ENCODE measurements at places on chromosomes 12 and 14. TPM values are rescaled to one million over a fixed set of nuclear protein-coding genes. Genes with fewer than 3 reads are reported as not detected.

- DNase-seq, result no peak
Measured at GRCh38 chr12:121947981-121948380, 29.6 kb downstream of the CFAP251 start.

DNA sequence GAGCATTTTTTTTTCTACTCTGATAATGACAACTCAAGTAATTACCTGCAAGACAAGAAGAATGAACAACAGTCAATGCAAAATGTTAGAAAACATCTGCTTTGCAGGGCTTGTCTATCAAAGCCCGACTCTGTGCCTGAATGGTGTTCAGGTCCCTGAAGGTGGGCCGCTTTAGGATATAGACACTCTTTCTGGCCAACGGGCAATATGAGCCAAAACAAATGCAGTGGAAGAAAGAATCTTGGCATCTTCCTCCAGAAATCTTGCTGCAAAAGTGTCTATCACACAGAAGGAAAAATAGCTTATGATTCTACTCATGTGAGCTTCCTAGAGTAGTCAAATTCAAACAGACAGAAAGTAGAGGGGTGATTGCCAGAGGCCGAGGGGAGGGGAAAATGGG is 32.7 kb downstream of the FOS start:
- no peak for DNase-seq

CCND2 gene
- 557 TPM for total RNA-seq

- no peak for DNase-seq
Measured at GRCh38 chr12:95573951-95574576, 22.8 kb upstream of the USP44 start.

DNA sequence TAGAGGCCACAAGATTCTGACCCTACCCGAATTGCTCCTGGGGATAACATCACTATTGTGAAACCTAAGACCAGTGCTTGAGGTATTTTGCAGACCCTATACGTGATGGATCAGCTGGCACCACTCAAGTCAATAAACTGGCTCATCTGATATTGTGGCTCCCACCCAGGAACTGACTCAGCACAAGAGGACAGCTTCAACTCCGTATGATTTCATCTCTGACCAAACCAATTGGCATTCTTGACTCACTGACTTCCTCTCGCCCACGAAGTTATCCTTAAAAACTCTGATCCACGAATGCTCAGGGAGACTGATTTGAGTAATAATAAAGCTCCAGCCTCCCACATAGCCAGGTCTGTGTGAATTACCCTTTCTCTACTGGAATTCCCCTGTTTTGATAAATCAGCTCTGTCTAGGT is 1036.1 kb upstream of the TMEM132C start:
- no peak for DNase-seq

DNA sequence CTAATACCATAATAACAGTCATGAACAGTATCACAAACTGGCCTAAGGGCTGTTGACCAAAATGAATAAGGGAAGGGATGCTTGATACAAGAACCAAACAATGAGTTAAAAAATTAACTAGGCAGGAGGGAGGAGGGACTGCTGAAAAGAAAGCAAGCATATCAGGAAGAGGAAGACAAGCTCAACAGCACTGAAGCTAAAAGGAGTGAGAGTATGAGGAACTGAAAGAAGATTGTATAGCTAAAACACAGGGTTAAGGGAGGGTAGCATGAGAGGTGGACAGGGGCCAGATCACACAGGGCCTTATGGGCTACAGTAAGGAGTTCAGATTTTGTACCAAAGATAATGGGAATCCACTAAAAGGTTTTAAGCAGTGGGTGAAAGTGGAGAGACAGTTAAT is 34.1 kb downstream of the ITGA7 start:
- no peak for DNase-seq

- DNase-seq, result no peak
Measured at GRCh38 chr14:94051115-94051514, 25.0 kb downstream of the OTUB2 start.

DNA sequence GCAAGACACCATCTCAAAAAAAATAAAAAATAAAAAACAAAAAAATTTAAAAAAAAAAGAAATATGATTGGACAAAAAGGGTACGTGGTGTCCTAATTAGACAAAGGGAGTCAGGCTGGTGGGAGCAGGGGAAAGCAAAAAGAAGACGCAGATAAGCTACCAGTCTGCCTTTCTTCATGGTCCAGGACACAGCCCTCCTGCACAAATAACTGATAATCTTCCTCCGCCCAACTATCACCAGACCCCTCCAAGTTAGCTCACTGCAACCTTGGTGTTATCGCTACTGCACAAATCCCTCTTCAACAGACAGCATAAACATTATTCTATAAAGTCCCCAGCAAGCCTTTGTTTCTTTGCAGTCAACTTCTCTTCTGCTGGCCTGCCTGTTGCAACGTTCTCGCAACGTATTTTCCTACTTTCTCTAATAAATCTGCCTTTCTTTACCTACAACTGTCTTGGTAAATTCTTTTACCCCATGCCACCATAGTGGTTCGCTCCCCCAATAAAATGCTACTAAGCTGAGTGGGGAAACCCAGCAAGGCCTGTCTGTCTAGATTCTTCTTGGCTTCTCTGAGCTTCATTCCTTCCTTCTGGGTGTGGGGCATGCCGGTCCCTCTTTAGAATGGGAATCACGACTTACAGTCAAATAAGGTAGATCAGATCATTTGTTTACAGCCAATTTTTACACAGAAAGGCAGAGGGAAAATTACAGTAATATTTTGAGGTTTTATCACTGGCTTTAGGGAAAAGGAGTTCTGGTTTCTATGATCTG is 14.6 kb upstream of the DNAL1 start:
- DNase-seq, result no peak

DNA sequence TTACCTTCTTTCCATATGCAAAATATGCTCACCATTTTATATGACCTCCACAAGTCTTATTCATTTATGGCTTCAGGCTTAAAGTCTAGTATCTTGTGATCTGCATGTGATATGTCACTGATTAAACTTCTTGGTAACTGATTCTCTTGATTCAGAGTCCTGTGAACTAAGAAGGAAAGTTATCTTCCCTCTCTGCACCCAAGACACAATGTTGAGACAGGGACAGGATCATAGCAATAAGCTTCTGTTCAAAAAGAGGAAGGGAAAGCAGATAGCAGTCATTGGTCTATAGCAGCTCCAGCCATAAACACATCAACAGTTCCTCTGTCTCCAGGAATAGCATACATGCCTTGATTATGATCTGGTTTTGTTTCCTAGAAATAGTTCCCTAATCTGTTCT is 103.1 kb downstream of the UNC79 start:
- DNase-seq, result no peak

INSM2 gene
- not detected for total RNA-seq

LYZ gene
- not detected for total RNA-seq

DNA sequence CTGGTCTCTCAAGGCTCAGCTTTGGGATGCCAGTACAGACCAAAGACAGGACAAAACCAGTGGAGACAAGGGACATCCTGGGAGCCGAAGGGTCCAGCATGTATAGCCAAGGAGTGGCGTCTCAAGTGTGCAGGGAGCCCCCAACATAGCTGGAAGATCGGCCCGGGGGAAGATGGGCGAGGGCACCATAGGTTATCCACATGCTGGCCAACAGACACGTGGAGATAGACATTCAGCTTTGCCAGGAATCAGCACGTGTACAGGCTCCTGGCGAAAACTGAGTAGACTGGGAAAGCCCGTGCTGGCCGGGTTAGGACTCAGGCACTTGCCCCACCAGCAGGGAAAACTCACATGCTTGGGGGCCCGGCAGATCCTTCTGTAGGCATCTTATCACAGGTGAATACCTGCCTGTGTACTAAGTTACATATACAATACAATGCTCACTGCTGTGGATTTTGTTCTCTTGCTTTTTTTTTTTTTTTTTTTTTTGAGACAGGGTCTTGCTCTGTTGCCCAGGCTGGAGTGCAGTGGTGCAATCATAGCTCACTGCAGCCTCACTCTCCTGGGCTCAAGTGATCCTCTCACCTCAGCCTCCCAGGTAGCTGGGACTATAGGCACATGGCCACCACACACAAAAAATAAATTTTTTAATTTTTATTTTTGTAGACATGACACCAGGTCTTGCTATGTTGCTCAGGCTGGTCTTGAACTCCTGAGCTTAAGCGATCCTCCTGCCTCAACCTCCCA is 5.6 kb upstream of the ANKRD9 start:
- no peak for DNase-seq

COCH gene
- total RNA-seq, result 1.9 TPM

DNA sequence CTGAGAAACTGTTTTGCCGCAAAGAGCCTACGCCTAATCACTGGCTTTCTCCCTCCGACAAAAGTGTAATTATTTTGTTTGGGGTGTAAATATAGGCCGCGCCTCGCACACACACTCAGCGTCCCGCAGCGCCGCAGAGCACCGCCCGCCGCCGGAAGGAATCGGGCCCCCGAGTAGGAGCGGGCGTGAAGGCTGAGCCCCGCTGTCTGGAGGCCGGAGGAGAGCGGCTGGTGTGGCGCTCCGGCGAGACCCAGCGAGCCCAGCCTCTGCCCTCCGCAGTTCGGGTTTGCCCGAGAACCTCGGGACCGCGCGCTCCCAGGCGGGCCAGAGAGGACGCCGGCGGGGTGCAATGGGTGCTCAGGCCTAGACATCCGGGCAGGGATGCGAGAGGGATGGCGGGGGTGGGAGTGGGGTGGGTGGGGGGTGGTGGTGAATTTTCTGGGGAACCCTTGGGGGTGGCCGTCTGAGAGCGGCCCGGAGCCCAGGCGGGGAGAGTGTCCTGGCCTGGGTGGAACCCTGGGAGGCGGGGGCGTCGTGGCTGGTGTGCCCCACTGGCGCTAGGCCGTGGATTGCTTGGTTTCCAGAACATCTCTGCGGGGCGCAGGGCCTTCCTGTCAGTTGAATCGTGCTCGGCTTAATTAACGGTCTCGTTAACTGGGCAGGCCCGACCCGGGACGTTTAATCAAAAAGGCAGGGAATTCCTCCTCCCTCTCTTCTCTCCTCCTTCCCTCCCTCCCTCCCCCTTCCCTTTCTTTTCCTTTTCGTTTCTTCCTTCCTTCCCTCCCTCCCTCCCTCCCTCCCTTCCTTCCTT is 4.7 kb upstream of the LHX5 start:
- no peak for DNase-seq

ADAM21 gene
- total RNA-seq, result not detected

GLIPR1L2 gene
- total RNA-seq, result not detected

GRCh38 chr12:7695566-7696197 is at the start of gene GDF3:
Gene GDF3, minus strand, starts transcription at chr12:7695775. Its CDS starts 47 bp downstream, at chr12:7695728.
- no peak for DNase-seq

TRHDE gene
- not detected for total RNA-seq

KRT8 gene
- 0.25 TPM for total RNA-seq

DNA sequence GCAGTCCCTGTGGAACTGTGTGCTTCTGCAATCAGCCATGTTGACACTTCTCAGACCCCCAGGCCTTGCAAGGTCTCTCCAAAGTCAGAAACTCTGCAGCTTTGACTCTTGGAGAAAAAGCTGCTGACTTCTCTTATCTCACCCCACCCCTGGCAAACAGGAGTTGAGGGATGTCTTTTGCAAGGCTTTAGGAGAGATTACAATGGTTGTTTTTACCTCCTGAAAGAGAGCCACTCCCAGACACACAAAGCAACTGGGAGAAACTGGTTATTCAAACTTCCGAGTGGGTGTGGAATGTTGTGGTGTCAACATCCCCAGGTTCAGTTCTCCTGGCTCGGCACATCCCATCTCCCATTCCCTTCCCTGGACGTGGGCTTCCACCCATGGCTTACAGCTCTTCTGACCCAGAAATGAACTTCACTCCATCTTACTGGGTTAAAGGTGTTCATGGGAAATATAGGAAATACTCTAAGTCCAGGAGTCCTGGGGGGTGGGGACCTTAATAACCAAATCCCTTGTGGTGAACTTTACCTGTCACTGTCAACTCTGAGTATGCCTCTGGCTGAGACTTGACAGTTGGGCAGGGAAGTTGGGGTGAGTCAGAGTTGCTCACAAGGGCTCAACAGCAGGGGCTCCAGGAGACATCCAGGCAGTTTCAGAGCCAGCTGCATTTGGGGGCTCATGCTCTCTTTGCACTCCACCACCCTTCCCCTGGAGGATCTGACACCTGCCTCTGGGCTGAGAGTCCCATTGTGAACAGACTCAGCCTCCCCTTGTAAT is 41.9 kb downstream of the CCDC177 start:
- DNase-seq, result no peak

DNA sequence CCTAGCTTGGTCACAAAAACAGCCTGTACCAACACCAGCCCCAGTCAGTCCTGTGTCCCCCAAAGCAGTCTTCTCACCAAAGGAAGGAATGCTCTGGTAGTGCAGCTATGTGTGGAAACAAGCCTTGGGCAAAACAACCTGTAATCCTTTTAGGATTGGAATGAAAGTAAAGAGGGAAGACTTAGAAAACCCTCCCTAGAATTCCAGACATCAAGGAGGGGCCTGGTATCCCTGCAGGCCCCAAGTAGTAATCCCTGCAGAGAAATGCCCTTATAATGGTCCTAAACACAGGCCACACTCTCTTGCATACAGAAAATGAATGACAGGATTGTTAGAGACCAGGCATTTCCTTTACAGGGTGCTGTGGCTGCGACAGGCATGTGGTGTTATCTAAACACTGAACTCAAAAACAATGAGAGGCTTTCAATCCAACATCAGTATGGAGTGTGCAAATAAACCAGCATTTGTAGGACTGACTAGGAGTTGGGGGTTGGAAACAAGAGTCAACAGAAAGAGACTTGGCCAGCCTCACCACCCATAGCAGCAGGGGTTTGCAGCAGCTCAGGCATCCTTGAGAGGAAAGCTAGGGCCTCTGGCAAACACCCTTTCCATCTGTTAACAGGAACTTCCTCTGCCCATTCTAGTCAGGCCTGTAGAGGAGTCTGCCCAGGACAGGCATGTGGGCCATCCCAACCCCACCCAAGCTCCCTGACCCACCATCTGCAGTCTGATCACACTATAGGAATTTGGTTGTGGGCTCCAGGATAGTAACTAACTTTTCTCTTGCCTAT is 59.1 kb downstream of the DCAF5 start:
- DNase-seq, result no peak

PTPRR gene
- total RNA-seq, result not detected

LAG3 gene
- total RNA-seq, result 215 TPM

GRCh38 chr12:103836345-103836744 is 4.7 kb downstream of the NT5DC3 start:
- DNase-seq, result no peak

- no peak for DNase-seq
Measured at GRCh38 chr14:95097385-95097784, 59.9 kb downstream of the DICER1 start.

KITLG gene
- total RNA-seq, result 0.39 TPM

- peak; percentile 30 for DNase-seq
Measured at GRCh38 chr12:107404981-107405380, 280.6 kb upstream of the PWP1 start.

PIWIL1 gene
- total RNA-seq, result not detected
